Esophagus squamous epithelium (tissue), 5 donors: ENCODE measurements at places on chromosomes 7 and 10.

DNA sequence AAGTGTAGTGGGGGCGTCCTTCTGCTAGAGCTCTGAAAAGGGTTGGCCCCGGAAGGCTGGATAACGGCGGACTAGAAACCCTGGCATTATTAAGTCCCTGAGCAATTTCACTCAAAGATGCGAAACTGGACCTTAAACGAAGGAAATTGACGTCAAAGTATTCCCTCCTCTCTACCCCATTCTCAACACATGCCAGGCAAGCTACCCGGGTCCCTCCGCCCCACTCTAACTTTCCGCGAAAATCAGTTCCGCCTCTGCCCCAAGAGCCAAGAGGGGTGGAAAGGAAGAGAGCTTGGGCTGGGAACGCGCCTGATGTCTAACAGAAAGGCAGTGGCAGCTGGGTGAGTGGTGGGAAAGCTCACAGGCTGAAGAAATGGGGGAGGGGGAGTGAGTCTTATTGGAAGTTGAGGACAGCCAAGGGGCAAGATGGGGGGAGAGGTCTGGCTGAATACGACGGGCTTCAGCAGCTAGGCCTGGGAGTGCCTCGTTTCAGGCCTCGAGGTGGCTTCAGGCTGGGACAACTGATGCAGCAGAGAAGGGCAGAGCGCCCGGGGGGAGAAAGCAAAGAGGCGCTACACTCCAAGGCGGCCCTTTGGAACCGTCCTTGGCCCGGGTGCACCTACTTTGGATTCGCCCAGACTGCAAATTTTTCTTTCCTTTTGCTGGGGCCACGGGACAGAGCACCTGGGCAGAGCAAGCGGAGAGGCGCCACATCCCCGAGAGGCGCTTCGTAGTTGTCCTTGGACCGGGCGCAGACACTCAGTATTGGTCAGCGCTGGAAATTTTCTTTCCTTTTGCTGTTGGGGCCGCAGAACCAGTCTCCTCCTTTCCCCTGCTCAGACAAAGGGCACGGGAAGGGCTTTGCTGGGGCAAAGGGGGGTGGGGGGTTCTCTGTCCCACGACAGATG, 2.0 kb upstream of the FEZF1 start:
- no peak for DNase-seq

DNA sequence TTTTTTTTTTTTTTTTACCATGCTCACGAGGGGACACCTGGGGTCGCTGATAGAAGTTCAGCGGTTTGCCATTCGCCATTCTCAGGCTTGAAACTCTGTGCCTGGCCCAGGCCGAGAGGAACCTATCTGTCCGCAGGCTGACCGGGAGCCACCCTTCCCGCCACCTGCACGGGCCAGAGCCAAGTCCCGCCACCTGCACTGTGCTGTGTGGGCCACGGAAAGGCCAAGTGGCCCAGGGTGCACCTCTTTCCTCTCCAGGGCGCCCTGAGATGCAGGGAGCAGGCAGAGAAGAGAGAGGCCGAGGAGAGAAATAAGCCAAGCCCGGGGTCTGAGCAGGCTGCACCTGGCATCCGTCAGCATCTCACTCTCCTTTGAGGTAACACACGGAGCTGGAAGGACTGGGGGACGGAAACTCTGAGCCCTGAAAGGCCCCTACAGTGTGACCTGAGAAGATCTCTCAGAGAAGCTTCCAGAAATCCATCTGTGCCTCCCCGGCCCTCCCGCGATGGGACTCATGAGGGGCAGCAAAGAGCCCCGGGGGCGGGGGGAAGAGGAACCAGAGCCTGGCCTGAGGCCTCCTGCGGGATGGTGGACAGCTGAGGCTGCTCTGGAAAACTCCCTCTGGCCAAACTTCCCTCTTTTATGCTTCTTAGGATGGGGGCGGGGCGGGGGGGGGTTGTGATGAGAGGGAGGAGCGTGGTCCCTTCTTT, 46.6 kb downstream of the PRKAG2 start:
- DNase-seq, result no peak

- no peak for DNase-seq
Observed at GRCh38 chr7:102992938-102993717, 80.3 kb downstream of the LRRC17 start.

DNA sequence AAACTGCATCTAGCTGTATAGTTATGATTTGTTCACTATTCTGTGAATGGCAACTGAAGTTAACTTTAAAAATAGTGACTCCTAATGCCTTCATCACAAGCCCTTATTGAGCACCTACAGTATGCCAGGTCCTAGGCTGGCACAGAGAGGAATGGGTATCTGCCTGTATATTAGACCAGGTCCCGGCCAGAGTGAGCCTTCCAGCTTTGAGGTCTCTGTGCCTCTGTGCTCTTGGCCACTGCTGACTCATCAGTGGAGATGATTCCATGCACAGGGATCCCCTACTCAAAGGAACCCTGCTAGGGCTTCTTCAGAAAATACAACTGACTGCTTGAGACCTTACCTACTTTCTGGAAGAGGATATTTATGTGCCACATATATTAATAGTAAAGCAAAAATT, 118.4 kb downstream of the GFRA1 start:
- DNase-seq, result no peak

DNA sequence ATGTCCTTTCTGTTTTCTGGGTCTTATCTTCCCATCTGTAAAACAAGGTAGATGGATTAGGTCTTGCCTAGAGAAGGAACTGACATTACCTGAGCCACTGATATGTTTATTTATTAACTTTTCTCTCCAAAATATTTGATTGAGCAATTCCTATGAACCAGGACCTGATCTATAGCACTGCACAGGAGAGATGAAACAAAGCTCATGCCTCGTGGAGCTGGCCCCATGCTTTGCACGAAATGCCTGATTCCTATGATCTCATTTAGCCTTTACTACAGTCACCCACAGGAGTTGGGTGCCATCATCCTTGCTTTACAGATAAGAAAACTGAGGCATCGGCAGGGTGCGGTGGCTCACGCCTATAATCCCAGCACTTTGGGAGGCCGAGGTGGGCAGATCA, 48.2 kb upstream of the ZMIZ1 start:
- DNase-seq, result no peak

GRCh38 chr10:18619016-18619415, 32.4 kb downstream of the NSUN6 start:
- DNase-seq, result no peak

- DNase-seq, result no peak
Observed at GRCh38 chr10:97760461-97761257, 11.1 kb downstream of the SFRP5 start.

- DNase-seq, result no peak
Observed at GRCh38 chr10:77716458-77717317, 79.1 kb upstream of the KCNMA1 start.

DNA sequence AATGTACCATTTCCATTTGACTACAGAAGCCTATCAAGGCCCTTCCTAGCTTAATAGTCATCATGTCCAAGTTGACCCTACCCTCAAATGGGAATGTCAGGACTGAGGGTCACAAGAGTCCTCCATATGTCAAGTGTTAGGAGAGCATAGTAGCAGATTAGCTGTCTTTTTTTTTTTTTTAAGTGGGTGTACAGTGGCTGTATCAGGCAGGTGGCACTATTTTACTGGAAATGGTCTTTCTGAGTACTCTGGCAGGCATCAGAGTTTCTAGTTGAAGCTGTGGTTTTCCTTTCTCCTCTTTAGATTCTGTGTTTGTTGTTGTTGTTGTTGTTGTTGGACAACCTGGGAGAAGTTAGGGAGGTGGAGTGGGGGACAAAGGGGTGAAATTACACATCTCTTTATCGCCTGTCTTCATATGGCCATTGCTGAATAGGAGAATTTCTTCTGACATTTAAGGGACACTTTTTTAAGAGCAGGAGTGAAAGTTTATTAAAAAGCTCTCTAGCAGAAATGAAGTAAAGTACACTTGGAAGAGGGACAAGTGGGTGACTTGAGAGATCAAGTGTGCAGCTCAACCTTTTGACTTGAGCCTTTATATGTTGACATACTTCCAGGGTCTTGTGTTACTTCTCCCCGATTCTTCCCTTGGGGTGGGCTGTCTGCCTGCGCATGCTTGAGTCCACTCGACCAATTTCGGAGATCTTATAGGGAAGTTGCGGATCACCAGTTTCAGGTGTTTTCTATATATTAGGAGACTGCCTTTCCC, 104.1 kb upstream of the FOXP2 start:
- no peak for DNase-seq
